ENCODE measurements at places on chromosomes 11 and 22.
A peak's percentile ranks its signal among the peaks of the same experiment; 100 is the strongest.

- no peak for DNase-seq
These were observed 133.3 kb downstream of the ST3GAL4 start for GRCh38 chr11:126488591-126489370.

- no peak for DNase-seq
These were observed 62.9 kb upstream of the NTM start for GRCh38 chr11:131307506-131307905.

GRCh38 chr11:77088236-77089003 is 14.2 kb upstream of the OMP start:
- no peak for DNase-seq

DNA sequence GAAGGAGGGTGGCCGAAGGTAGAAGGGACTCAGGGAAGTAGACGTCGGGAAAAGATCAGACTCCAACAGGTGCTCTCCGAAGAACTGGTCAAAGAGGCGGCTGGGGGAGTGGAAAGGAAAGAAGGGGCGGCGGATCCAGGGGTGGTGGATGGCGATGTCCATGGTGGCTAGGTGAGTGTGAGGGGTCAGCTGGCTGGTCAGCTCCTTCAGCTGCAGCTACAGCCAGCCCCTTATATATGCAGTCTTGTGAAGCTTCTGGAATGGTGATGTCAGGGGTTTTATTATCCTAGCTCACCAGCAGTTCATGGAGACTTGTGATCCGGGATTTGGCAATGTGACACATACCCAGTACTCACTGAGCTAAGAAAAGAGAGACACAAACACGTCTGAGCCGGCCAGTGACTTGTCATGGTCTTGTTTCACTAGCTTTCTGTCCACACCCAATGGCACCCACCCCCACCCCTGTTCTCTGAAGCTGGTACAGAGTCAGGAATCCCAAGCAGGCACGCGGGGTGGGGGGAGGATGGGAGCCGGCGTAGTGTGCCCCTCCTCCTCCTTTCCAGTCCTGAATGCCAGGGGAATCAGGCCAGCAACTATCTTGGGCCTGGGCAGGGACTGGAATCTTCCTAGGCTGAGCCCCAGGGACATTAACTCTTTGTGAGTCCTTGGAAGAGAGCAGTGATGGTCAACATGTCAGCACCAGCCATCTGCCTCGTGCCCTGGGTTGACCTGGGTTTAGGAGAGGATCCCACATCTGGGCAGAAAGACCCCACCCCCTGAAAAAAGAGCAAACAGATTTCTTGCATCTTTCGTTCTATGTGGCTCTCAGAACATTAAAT is at the start of gene CRYAB:
Gene CRYAB (minus strand): TSS at position 208 of the 839 bp plus-strand sequence. CDS start 46 bp downstream, at position 162.
- peak; percentile 72 for DNase-seq

DNA sequence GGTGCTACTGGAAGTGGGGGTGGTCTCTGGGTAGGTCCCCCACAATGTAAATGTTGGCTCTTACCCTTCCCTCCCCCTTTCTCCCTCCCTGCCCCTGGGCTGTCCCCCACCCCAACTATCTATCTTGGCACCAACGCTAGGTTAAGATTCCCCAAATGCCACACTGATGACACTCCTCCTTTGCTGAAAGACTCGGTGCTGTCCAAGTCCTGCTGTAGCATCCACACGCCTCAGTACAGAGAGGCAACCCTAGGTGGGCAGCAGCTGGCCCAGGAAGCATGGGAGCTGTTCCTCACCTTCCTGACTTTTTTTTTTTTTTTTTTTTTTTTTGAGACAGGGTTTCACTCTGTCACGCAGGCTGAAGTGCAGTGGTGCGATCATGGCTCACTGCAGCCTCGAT is 3.4 kb upstream of the KCTD17 start:
- no peak for DNase-seq

GRCh38 chr22:43118024-43118849 is 7.7 kb downstream of the BIK start:
- DNase-seq = no peak

DNA sequence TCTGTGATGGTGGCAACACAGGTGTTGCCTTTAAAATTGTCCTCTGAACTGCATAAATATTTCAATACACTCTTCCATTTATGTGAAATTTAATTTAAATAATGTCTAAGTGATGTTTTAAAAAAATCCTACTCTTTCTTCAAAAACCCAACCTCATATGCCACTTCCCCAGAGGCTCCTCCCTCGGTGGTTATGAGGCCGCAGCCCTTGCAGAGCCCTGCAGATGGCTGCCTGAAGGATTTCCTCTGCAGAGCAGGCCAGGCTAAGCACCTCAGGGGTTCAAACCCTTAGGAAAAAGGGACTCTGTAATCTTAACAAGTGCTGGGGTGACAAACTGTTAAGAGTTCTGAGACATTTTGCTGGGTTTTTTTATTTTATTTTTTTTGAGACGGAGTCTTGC is 25.2 kb downstream of the MORC2 start:
- DNase-seq = no peak

- DNase-seq = peak; percentile 90
These were observed 81.3 kb upstream of the BLID start for GRCh38 chr11:122197066-122197987.

DNA sequence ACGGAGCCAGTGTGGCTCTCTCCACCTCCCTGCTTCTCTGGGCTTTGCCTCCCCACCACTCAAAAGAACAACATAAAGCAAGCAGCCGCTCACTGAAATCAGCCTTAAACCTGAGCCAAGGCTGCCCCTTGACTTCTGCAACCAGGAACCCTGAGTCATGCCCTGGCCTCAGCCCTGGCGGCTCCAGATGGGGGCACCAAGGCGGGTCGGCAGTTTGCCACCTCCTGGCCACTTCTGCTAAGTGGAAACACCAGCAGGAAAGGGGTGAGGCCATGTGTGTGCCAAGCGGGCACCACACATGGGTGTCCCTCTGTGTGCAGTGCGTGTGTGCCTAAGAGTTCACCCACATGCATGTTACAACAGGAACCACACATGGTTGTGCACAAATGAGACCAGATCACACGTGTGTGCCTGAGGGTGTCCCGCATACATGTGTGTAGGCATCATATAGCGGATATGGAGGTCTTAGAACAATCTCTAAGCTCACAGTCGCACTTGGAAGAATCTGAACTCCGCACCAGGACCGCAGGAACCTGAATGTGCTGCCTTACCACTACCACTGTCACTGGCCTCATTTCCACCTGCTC is 221.2 kb downstream of the MN1 start:
- no peak for DNase-seq

Measured in AG09319 (cell line).